ENCODE measurements at places on chromosomes 4 and X.
A peak's percentile ranks its signal among the peaks of the same experiment; 100 is the strongest.

- no peak for DNase-seq
Observed at GRCh38 chr4:178316211-178316610, 874.0 kb upstream of the AGA start.

DNA sequence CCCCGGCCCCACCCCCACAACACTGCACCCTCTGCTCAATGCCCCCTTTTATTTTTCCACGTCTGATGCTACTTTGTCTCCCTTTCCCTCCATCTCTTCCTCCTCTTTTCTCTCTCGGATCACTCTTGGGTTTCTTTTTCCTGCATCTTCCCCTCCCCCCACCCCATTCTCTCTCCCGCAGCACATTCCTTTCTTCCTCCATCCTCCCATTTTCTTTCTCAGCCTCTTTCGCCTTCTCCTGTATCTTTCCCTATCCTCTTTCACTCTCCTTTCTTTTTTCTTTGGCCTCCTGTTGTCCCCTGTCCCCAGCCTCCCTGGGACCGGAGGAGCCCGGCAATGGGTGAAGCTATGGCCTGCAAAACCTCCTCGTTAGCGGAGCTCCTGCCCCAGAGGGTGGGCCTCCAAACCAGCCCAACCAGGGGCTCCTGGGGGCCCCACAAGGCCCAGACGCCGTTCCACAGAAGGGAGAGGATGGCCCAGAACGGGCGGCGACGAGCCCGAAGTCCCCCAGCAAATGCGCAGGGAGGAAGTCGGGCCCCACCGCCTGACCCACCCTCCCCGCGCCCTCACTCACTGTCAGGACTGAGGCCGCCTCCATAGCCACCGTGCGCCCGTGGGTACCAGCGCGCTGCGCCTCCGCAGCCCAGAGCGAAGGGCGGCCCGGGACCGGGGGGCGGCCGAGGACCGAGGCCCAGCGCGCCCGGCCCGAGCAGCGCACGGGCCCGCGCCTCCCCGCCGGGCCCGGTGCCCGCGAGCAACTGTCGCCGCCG, 807 bp downstream of the HMX1 start:
- no peak for DNase-seq

DNA sequence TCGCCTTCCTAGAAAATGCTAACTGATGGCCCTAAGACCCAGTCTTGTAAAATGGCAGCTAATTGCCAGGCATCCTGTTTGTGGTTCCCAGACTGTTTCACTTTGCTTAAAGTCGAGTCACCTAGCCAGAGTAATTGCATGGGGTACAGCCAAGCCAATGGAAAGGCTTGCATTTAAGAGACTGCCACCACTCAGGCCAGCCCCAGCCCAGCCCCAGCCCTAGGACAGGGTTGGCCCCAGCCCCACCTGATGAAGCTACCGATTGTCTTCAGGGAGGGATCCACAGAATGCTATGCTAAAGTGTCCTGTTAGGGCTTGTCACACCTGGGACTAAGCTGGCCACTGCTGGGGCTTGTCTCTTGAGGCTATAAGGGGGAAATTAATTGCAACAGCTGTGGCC, 194.6 kb upstream of the KLF3 start:
- DNase-seq, result no peak

DNA sequence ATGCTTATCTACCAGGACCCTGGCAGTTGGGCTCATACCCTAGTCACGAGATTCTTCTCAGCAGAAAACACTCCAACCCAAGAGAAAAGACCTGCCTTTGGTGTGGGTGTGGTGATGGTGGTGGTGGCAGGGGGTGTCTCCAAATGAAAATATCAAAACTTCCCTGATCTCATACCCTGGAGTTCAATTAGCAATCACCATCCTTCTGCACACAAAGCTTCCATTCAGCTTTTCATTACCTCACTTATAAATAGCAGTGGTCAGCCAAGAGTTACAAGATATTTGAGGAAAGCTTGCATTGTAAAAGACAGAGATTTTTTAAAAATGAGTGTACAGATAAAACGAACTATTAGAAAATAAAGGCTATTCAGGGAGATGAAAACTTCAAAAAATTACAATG, 580.8 kb upstream of the MAGEB2 start:
- DNase-seq, result no peak

GRCh38 chr4:138062929-138063328, 179.2 kb downstream of the SLC7A11 start:
- no peak for DNase-seq

- peak; percentile 3 for DNase-seq
Observed at GRCh38 chr4:104641418-104641817, 146.7 kb upstream of the CXXC4 start.

DNA sequence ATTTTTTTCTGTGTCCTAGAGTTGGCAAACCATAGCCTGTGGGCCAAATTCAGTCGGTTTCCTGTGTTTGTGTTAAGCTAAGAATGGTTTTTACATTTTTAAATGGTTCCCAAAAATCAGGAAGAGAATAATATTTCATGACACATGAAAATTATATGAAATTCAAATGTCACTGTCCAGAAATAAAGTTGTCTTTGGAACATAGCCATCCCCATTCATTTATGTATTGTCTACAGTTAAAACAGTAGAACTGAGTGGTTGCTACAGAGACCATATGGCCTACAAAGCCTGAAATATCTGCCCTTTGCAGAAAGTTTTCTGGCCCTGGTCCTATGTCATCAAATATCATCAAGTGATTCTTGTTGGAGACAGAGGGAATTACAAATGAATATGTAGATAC, 15.5 kb downstream of the FRMPD4 start:
- DNase-seq, result no peak

DNA sequence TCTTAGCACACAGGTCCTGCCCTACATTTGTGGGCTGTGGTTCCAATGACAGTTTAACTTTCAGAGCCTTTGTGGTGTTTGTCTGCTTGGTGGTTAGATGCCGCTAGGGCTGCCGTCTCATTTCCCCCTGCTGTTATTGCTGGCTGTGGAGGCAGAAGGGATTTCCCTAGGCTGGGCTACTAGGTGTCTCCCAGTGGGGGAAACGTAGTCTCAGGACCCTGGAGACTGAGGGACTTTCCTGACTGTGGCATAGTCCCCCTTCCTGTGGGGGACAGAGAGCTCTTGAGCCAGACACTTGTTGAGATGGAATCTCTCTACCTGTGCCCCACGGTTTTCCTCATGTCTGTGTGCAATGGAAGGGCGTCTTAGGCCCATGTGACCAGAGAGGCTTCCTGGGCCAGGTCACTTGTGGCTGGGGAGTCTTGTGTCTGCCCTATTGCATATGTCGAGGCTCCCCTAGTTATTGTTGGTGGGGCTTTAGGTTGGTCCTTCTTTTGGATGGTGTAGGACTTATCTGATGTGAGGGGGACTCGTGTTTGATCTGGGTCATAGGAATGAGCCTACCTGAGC, 68.2 kb downstream of the ARHGAP10 start:
- DNase-seq, result no peak

GRCh38 chrX:40081679-40082068, 16.1 kb downstream of the BCOR start:
- no peak for DNase-seq

- DNase-seq, result no peak
Observed at GRCh38 chr4:164009435-164009834, 514.9 kb downstream of the TMA16 start.

DNA sequence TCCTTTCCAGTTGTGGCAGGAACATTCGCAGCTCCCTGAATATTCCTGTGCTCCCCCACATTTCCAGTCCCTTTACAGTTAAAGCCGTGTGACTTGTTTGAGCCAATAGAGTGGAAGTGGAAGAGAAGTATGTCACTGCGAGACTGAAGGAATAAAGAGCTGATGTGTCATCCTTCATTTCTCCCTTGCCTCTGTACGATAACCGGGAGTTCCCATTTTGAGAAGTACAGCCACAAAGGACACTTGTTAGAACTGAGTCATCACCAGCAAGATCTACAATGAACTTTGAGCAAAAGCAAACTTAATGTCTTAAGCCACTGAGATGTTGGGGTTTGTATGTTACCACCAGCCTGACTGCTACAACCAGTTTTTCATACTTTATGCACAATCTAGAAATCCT, 92.3 kb downstream of the SPRY1 start:
- no peak for DNase-seq

- no peak for DNase-seq
Observed at GRCh38 chr4:129565214-129565613, 469.3 kb downstream of the C4orf33 start.

GRCh38 chrX:131216828-131217227, 72.3 kb downstream of the IGSF1 start:
- DNase-seq, result no peak

- no peak for DNase-seq
Observed at GRCh38 chrX:77453190-77453589, 6.0 kb downstream of the FGF16 start.

DNA sequence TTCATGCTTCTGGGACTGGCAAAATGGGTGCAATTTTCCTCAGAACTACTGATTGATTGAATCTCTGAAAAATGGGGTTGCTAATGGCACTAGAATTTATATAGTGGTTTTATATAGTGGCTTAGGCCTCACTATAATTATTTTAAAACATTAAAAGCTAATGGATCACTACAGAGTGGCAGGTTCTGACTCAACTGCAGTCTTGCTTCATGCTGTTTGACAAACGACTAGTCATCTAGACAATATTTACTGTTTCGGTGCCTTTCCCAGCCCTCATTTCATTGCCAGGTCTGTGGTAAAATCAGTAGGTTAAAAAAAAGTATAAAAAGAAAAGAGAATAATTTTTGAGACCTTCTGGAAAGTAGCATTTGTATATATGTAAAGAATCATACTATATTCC, 352.8 kb upstream of the ATOH1 start:
- DNase-seq, result no peak

GRCh38 chr4:7952615-7953014, 13.0 kb upstream of the AFAP1 start:
- DNase-seq, result no peak

GRCh38 chrX:139708067-139708466, at the start of gene MCF2:
MCF2 (minus strand) TSS chrX:139708167; CDS start chrX:139651744, 56,423 bp downstream.
- DNase-seq, result no peak

DNA sequence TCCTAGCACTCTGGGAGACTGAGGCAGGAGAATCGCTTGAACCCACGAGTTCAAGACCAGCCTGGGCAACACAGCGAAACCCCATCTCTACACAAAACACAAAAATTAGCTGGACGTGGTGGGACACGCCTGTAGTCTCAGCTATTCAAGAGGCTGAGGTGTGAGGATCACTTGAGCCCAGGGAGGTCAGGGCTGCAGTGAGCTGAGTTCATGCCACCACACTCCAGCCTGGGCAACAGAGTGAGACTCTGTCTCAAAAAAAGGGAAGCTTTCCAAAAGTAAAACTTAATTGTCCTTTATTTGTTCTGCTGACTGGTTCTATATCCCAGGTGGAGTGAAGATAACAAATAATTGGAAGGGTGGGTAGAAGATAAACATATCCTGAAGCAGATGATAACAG, 45.6 kb downstream of the ABCG2 start:
- DNase-seq, result no peak

- DNase-seq, result no peak
Observed at GRCh38 chr4:158163941-158164767, 8.7 kb downstream of the GASK1B start.

DNA sequence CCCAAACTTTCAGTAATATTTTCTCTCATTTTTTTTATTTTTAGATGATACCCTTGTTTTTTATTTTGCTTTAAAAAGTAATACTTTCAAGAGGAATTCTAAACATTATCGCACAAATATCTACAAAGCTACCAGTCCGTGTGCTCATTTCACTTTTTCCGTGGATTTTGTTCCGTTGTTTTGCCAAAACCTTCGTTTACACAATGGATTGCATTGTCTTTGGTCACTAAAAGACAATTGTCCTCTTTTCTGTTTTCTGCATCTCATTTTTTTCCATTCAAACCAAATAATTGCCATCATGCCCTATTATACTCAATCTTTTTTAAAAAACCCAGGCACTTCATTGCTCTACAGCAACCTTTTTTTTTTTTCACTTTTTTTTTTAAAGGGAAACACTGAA, 214.9 kb downstream of the CXXC4 start:
- no peak for DNase-seq

- no peak for DNase-seq
Observed at GRCh38 chr4:158371158-158371557, 150.5 kb upstream of the RXFP1 start.

- no peak for DNase-seq
Observed at GRCh38 chr4:182139491-182139890, 103.7 kb upstream of the TENM3 start.

GRCh38 chrX:108122748-108123147, 31.2 kb downstream of the ATG4A start:
- no peak for DNase-seq

DNA sequence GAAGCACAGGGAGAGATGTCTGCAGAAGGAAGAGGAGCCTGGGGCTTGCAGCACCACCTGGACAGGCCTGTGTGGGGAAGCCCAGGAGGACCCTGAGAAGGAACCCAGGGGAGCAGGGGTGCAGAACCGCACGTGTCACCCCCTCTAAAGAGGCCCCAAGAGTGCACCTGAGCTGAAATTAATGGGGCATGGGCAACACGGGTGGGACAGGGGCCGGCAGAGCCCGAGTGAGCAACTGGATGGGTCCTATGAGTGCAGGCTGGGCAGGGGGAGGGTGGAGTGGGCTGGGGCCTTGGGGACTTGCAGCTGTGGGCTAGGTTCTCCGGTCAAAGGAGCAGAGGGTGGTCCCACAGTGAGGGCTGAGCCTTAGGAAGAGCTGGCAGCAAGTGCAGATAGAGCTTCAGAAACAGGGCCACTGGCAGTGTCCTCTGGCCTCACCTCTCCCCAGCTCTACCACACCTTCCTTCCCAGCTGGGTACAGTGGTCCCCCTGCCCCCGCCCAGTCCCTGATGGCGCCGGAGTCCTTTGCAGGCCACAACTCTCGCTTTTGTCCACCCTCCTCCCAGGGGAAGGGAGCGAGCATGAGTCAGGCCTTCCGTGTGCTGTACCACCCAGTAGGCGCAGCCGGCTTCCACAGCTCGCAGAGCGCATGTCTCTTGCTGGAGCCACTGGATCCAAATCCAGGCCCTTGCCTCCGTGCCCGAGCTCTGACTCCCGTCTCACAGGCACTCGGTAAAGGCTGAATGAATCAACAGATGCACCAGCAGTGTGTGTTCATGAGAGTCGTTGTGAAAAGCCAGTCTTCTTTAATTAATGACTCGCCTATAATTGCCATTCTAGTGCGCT, 131.6 kb downstream of the HMX1 start:
- DNase-seq, result no peak

GRCh38 chrX:72604705-72605104, 32.1 kb upstream of the HDAC8 start:
- DNase-seq, result no peak

- peak; percentile 0 for DNase-seq
Observed at GRCh38 chrX:139801397-139801813, 93.4 kb upstream of the MCF2 start.

GRCh38 chrX:78659955-78660354, 827 bp upstream of the RTL3 start:
- DNase-seq, result no peak

GRCh38 chr4:34258176-34258575, 1986.1 kb downstream of the ARAP2 start:
- DNase-seq, result no peak

DNA sequence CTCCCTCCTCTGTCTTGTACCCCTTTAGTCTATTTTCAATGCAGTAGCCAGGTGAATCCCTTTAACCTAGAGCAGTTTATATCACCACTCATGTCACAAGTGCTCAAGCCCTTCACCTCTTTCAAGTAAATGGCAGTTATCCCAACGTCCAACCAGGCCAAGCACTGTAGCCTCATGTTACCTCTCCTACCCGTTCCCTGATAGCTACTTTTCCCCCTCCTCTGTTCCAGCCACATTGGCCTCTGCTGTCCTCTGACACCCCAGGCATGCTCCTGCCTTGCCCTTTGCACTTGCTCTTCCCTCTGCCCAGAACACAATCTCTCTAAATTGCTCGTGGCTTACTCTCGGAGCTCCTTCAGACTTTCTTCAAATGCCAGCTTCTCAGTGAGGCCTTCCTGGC, 15.2 kb downstream of the GUCY1B1 start:
- no peak for DNase-seq

- DNase-seq, result peak; percentile 49
Observed at GRCh38 chr4:67871867-67872266, 11.9 kb downstream of the TMPRSS11D start.
